ENCODE measurements at places on chromosomes 7 and 10. TPM values are rescaled to one million over a fixed set of nuclear protein-coding genes. Genes with fewer than 3 reads are reported as not detected.
A peak's percentile ranks its signal among the peaks of the same experiment; 100 is the strongest.

The PTPRZ1 gene
- total RNA-seq: 3.6 TPM

- peaks cover 42% of the 10 kb centered on the region for H3K4me1 ChIP-seq
- H3K27ac ChIP-seq: peak overlapping the region; percentile 78
- no peaks in the 10 kb centered on the region for H3K36me3 ChIP-seq
- DNase-seq: no peak
- H3K27me3 ChIP-seq: no peaks in the 10 kb centered on the region
Measured at GRCh38 chr7:106071999-106072714, 40.0 kb downstream of the SYPL1 start.

- no peaks in the 10 kb centered on the region for H3K4me1 ChIP-seq
- H3K27ac ChIP-seq: no peak overlapping the region
- no peak for DNase-seq
- no peaks in the 10 kb centered on the region for H3K36me3 ChIP-seq
- no peak overlapping the region for H3K4me3 ChIP-seq
- H3K27me3 ChIP-seq: no peaks in the 10 kb centered on the region
Measured at GRCh38 chr7:13879994-13880686, 109.3 kb downstream of the ETV1 start.

DNA sequence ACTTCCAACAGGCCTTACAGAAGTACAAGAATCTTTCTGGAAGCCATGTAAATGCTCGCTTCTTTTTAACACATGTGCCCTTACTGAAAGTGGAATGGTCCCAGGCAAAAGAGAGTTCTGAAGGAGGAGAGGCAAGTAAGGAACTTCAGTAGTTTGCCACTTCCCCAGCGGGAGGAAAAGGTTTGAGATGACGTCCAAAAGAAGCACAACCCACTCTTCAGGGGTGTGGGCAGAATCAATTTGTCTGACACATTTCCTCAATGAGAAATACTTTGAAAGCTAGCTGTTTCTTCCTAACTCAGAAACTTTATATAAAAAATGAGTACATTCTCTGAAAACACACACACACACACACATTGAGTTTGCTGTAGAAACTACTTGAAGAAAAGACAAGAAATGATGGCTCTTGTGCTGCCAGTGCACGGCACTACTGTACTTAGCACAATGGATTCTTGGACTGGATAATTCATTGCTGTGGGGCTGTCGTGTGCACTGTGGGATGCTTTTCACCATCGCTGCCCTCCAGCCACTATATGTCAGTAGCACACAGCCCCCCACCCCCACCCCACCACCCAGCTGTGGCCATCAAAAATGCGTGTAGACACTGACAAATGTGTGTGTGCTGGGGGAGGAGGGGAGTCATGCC lies 183.0 kb downstream of the SRPK2 start:
- no peaks in the 10 kb centered on the region for H3K27me3 ChIP-seq
- H3K27ac ChIP-seq: no peak overlapping the region
- peaks cover 16% of the 10 kb centered on the region for H3K4me1 ChIP-seq

DNA sequence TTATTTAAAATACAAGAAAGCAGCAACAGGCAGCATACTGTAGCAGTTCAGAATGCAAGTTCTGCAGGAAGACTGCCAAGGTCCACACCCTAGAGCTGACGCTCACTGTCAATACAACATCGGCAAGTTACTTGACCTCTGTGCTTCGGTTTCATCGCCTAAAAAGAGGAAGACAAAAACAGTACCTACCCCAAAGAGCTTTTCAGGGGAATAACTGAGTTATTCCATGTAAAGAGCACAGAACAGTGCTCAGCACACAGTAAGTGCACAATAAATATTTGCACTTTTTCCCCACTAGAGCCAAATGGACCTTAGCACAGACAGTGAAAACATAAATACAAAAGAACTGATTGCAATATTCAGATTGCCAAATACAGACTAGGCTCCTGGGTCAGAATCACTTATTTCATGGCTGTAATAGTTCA lies 88.6 kb downstream of the USP6NL start:
- no peaks in the 10 kb centered on the region for H3K27me3 ChIP-seq
- H3K4me3 ChIP-seq: no peak overlapping the region
- no peak overlapping the region for H3K27ac ChIP-seq
- peaks cover 14% of the 10 kb centered on the region for H3K4me1 ChIP-seq
- H3K36me3 ChIP-seq: no peaks in the 10 kb centered on the region

GRCh38 chr10:71631007-71631861 lies 88.3 kb downstream of the C10orf105 start:
- H3K27me3 ChIP-seq: no peaks in the 10 kb centered on the region
- H3K27ac ChIP-seq: no peak overlapping the region
- no peak for DNase-seq
- H3K36me3 ChIP-seq: no peaks in the 10 kb centered on the region
- no peak overlapping the region for H3K4me3 ChIP-seq
- H3K4me1 ChIP-seq: no peaks in the 10 kb centered on the region

DNA sequence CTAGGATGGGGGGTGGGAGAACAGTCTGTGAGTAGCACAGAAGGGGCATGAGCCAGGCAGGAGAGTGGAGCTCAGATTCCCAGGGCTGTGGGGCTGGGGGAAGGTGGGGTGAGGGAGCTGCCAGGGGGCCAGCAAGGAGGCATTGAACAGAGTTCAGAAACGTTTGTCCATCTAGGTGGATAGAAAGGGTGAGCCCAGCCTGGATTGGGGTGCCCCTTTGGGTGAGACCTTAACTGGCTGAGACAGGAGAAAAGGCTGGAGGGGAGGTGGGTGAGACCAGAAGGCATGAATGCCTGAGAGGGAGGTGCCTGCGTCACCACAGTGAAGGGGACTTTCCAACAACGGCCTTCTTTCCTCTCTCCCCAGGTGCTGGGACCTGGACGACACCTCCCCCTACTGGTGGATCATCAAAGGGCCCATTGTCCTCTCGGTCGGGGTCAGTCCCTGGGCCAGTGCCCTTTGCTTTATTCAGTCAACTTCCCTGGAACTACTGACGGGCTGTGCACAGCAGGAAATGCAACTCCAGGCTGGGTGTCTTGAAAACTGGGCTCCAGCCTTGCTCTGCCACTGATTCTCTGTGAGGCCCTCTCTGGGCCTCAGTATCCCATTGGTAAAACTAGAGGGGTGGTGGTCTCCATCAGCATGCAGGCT lies 11.0 kb downstream of the GHRHR start:
- H3K4me1 ChIP-seq: no peaks in the 10 kb centered on the region
- H3K36me3 ChIP-seq: no peaks in the 10 kb centered on the region
- DNase-seq: peak; percentile 81
- H3K27me3 ChIP-seq: no peaks in the 10 kb centered on the region
- H3K27ac ChIP-seq: no peak overlapping the region

- DNase-seq: no peak
- no peaks in the 10 kb centered on the region for H3K27me3 ChIP-seq
- no peaks in the 10 kb centered on the region for H3K36me3 ChIP-seq
- H3K4me1 ChIP-seq: no peaks in the 10 kb centered on the region
Measured at GRCh38 chr7:79376299-79377025, 77.0 kb downstream of the MAGI2 start.

GRCh38 chr7:801940-802381 lies 30.3 kb upstream of the SUN1 start:
- H3K27me3 ChIP-seq: no peaks in the 10 kb centered on the region
- peak; percentile 89 for DNase-seq
- peak overlapping the region; percentile 0 for H3K4me3 ChIP-seq
- H3K4me1 ChIP-seq: peaks cover 14% of the 10 kb centered on the region
- H3K27ac ChIP-seq: peak overlapping the region; percentile 55

All from upper lobe of right lung (tissue), 1 donor.